ENCODE measurements at places on chromosomes 6 and 20. TPM values are rescaled to one million over a fixed set of nuclear protein-coding genes. Genes with fewer than 3 reads are reported as not detected.

DNA sequence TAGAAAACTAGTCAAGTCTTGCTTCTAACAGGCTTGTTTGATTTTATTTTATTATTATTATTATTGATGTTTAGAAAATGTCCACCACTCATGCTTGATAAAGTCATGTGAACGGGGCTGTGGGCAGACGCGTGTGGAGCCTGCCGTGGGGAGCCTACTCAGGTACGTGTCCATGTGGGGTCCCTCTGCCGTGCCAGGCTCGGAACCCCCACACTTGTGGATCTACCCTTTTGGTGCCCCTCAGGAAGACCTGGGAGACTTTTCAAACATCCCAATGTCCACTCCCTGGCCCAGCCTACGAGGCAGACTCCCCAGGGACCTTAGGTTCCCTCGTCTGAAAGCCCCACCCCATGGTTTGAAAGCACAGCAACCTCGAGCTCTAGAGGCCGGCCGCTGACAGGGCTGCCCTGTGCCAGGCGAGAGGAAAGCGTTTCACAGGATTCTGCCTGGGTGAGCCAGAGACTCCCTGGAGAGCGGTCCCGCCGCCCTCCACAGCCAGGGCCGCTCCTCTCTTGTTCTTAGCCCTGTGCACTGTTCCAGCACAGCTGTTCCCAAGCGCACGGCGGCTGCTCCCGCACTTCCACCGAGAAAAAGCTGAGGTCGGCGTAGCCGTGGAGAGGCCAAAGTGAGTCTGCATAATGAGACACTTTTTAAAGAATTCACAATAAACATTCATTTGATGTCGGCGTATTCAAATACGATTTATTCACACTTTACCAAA is 249.7 kb downstream of the TTLL2 start:
- no peak for DNase-seq

Gene GPR63
- total RNA-seq = 1.2 TPM

- no peak for DNase-seq
Observed at GRCh38 chr6:45156075-45156474, 172.1 kb upstream of the RUNX2 start.

DNA sequence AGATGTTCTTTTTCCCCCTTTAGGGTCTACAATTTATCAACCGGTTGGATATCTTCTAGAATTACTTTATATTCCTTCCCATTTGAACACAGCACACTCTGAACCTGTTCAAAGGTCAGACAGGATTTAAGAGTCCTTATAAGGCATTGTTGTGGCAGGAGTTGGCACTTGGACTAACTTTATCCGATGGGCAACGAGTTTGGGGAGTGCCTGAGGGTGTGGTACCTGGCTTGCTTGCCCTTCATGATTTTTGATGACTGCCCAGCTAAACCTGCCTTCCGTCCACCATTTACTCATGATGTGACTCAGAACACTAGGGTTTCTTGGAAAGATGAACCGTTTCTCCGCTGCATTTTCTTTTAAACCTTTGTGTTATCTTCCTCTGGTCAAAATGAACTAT is 285.2 kb downstream of the FOXC1 start:
- DNase-seq = peak; percentile 18

Gene GDAP1L1
- not detected for total RNA-seq

GRCh38 chr6:161198176-161198575 is 75.7 kb downstream of the AGPAT4 start:
- DNase-seq = no peak

Gene MATN4
- total RNA-seq = not detected

Gene TREM2
- not detected for total RNA-seq

Gene OXT
- not detected for total RNA-seq

- DNase-seq = no peak
Observed at GRCh38 chr20:651713-652614, 1.0 kb downstream of the SRXN1 start.

DNA sequence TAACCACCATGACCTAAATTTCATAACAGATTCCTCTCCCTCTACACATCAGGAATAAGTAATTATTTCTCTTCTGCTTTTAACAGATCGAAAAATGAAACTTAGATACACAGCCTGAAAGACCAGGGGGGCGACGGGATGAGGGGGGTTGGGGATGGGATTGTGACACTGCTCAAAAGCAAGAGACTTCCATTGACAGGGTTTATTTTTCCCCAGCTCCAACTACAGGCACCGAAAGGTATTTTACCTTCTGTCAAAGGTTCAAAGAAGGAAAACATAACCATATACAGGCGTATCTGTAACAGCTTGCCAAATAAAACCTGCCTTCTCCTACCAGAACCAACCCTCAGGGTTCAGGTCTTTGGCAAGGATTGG is 1.3 kb downstream of the EPHA7 start:
- DNase-seq = no peak

Gene SMIM13
- total RNA-seq = 11.0 TPM

Gene CD93
- total RNA-seq = 0.35 TPM

DNA sequence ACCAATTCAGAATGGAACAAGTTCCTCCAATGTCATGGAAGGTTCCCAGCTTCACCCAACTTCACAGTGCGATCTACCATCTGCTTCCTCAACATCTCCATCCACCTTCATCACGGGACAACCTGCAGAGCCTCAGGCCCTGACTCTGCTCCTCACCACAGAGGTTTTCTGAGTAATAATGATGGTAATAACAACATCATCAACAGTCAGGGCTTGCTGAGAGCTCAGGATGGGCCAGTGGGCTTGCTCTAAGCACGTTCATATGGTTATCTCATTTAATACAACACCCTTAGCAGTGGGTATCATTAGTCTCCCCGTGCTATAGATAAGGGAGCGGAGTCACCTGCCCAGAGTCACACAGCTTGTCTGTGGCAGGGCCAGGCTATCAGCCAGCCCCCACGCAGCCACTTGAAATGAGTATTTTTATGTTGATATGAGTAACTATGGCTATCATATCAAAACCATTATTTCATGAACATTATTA is 38.6 kb downstream of the PREX1 start:
- no peak for DNase-seq

GRCh38 chr6:45791211-45792168 is 224.2 kb downstream of the CLIC5 start:
- DNase-seq = peak; percentile 92

DNA sequence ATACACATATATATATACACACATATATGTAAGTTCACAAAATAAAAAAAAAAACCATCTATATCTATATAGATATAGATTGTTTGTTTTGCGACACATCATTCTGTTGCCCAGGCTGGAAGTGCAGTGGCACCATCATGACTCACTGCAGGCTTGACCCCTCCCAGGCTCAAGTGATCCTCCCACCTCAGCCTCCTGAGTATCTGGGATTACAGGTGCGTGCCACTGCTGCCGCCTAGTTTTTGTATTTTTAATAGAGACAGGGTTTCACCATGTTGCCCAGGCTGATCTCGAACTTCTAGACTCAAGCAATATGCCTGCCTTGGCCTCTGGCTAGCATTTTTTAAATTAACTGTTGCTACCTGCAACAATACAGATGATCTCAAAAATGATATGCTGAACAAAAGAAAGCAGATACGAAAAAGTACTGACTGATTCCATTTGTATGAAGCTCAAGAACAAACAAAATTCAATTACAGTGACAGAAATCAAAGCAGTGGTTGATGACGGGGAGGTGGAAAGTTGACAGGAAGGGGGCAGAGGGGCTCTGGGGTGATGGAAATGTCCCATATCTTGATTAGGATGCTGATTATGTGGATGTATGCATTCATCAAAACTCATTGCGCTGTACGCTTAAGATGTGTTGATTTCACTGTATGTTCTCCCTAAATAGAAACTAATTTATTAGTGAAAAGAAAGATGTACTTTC is 49.6 kb downstream of the ATXN1 start:
- peak; percentile 42 for DNase-seq

- DNase-seq = peak; percentile 50
Observed at GRCh38 chr6:14134211-14134910, 16.8 kb downstream of the CD83 start.

- DNase-seq = no peak
Observed at GRCh38 chr6:83594941-83595340, 82.6 kb downstream of the PRSS35 start.

Gene RNF39
- 0.05 TPM for total RNA-seq

DNA sequence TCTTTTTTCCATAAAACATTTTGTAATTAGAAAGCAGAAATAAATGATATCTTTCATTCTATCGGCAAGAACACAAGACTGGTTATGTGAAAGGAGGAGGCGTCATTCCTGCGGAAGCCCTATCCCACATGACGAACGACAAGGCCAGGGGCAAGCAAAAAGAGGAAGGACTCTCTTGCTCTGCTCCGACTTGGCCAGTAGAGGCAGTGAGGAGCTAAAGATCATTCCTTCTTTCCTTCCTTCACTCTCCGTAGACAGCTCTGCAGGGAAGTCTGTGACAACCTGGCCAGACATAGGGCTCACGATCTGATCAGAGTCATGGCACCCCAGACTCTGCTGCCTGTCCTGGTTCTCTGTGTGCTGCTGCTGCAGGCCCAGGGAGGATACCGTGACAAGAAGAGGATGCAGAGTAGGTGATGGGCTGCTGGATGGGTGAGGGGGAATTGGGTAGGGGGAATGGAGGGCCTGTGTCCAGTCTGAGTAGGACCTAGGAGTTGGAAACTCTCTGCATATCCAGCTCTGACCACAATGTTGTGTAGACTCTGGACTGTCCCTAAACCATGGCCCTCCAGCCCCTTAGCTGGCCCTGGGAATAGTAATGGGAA is at the start of gene WFDC10A:
Gene WFDC10A (plus strand): TSS at position 244 of the 605 bp plus-strand sequence. CDS start 75 bp downstream, at position 319.
- DNase-seq = peak; percentile 42

Gene STK38
- total RNA-seq = 13.5 TPM

Data from renal cortical epithelial cell (primary cell).